Frontal cortex (tissue), 4 donors: ENCODE measurements at places on chromosomes 5 and 9. TPM values are rescaled to one million over a fixed set of nuclear protein-coding genes. Genes with fewer than 3 reads are reported as not detected.

DNA sequence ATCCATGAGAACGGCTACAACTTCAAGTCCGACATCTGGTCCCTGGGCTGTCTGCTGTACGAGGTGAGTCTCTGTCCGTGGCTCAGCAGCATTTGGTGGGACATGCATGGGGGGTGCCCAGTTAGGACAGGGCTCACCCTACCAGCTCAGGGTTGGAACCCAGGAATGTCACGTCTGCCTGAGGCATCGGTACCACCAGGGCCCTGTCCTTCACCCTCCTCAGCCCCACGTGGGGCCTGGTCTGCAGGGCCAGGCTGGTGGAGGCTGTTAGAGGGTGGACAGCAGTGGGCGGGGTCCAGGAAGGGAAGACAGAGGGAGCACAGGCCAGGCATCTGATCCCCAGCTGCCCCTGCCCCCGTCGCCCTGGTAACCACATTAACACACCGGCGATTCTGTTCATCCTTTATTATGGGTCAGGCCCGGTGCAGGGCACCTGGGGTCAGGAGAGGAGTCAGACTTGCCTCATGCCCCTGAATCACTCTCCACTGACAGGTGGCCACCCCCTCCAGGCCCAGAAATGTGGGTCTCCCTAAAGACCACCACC lies 75.6 kb downstream of the PSMB7 start:
- no peak for DNase-seq

DNA sequence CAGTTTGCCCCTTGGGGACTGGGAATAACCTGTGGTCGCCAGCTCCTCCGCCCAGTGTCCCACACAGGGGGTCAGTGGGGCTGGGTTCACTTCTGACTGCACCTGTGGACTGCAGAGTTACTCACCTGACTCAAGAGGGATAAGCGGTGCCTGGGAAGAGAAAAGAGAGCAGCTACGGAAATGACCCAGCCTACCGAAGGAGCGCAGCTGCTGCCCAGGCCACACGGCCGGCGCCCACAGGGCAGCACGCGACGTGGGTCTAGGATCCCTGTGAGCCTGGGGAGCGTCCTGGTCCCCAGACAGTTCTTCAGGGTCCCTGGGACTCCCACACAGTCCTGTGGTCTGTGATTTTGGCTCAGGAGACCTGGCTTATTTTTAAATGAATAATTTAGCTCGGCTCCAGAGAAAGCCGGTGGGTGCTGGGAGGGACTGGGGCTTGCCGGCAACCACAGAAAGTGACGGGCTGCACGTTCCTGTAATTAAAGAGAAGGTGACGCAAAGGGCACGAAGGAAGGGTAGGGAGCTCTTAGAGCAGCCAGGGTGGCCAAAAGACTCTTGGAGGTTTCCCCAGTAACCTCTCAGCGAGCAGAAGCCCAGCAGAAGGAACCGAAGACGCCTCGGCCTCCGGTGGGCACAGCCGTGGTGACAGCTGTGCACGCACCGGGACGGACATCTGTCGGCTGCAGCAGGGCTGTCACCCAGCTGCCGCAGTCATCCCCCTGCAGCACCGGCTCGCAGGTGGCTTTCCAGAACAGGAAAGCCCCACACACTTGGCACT lies 97.5 kb upstream of the FCN2 start:
- DNase-seq, result no peak

DNA sequence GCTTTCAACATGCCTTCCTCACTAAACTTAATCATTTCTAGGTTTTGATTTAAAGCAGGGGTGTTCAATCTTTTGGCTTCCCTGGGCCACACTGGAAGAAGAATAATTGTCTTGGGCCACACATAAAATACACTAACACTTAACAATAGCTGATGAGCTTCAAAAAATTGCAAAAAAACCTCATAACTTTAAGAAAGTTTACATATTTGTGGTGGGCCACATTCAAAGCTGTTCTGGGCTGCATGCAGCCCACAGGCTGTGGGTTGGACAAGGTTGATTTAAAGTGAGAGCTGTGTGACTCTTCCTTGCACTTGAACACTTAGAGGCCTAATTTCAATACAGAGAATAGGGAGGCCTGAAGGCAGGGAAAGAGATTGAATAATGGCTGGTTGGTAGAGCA lies 598.3 kb downstream of the EFNA5 start:
- no peak for DNase-seq

The TNFSF15 gene
- total RNA-seq, result under 0.01 TPM

- no peak for DNase-seq
These were observed 119.4 kb downstream of the TTC39B start for GRCh38 chr9:15187589-15187988.

DNA sequence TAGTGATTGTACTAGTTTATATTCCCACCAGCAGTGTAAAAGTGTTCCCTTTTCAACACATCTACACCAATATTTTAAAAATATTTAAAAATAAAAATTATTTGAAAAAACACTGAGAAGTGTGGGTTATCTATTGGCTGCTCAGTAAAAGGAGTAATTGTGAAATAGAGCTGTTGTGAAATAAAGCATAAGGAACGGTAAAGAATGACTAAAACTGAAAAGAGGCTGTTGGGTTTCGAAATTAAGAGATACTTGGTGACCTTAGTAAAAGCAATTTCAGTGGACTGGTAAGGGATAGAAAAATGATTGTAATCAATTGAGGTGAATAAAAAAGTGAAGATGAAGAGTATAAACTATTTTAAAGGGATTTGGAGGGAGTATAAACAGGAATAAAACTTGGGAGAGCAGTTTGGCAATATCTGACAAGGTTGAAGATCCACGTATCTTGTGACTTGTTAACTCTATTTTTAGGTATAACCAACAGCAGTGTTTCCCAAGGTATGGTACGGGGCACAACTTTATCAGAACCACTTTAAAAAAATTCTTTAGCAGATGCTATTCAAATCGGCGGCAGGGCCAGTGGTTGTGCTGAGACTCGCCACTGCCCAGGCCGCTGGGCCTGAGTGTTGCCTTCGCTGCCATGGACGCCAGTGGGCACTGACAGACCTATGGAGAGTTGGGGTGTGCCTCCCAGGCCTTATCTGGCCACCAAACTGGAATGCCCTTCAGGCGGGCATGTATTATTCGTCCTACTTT lies 63.3 kb downstream of the TMEM38B start:
- DNase-seq, result no peak

- DNase-seq, result no peak
These were observed 3.4 kb upstream of the SPINK4 start for GRCh38 chr9:33236571-33236970.

- DNase-seq, result no peak
These were observed 749.2 kb downstream of the TLE4 start for GRCh38 chr9:80320916-80321315.

GRCh38 chr5:43225649-43226245 lies 33.7 kb downstream of the NIM1K start:
- DNase-seq, result no peak

DNA sequence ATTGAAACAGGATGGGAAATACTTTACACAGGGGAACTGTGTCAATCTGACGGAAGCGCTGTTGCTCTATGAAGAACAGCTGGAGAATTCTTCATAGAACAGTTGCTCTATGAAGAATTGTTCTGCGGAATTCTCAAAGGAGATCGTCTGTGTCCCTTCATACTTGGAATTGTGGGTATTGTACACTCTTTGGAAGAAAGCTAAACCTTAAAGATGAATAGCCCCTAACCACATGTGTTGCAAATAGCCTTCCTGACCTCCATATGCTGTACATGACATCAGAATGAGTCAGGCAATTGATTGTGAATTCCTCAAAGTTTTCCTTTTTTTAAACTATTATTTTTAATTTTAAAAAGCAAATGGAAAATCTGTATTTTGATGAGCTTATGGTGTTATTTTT lies 15.6 kb downstream of the NIM1K start:
- no peak for DNase-seq

GRCh38 chr5:55306641-55307382 lies 682 bp downstream of the DHX29 start:
- DNase-seq, result no peak
